ENCODE measurements at places on chromosomes 4 and X.

DNA sequence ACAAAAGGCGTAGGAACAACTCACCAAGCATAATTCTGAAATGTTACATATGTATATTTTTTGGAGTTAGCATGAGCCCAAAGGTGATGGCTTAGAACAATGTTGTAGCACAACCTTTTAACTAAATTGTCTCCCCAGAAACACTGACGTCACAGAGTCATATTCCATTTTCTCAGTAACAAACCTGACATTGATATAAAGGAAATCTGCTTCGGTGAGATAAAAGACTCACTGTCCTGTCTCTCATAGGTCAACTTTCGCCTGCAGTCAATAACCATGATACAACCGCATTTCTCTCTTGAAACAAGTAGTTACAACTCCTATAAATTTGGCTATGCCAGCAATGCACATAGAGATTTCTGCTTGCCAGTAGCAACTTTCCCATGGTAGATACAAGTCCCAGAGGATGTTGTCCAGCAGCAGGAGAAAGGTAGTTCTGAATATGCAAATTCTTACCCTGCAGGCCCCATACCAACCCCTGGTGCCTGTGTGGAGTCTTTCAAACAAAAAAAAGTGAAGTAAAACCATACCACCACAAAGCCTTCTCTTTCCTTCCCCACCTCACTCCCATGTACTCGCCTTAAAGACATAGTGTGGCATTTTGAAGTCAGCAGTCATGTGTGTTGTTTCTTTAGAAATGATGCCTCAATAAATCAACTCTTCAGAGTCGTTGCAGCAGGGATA, 47.9 kb downstream of the MTM1 start:
- no peak for DNase-seq

GRCh38 chr4:15794426-15794825, 16.3 kb downstream of the CD38 start:
- no peak for DNase-seq

GRCh38 chr4:75672461-75673026, 667 bp downstream of the G3BP2 start:
- DNase-seq, result peak; percentile 66

GRCh38 chr4:17787315-17787714, 5.9 kb upstream of the FAM184B start:
- DNase-seq, result no peak

- DNase-seq, result no peak
Measured at GRCh38 chr4:145484225-145484846, 2.7 kb downstream of the SMAD1 start.

- no peak for DNase-seq
Measured at GRCh38 chrX:153593811-153594500, 5.0 kb downstream of the CCNQ start.

DNA sequence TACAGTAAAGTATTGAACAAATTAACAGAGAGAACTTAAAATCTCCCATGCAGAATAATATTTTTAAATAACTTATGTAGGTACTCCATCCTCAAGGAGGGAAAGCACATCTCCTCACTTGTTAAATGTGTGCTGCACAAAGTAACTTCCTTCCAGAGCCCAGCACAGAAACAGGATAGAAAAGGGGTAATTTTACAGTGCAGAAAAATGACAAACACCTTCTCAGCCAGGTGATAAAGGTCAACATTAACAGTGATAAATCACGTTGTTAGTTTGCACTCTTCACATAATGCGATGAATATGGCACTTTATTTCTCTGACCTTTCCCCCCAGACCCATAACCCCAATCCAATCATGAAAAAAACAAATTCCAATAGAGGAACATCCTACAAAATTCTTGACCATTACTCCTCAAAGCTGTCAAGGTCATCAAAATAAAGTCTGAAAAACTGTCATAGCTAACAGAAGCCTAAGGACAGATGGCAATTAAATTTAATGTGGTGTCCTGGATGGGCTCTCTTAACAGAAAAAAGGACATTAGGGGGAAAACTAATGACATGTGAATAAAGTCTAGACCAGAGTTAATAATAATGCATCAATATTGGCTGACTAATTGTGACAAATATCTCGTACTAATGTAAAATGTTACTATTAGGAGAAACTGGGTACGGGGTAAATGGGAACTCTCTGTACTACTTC, 547.4 kb upstream of the AGA start:
- DNase-seq, result no peak

Data from LNCaP clone FGC (cell line).